Activated naive CD8-positive, alpha-beta T cell treated with anti-CD3 and anti-CD28 coated beads for 36 hours (primary cell): ENCODE measurements at places on chromosomes 12 and 14. TPM values are rescaled to one million over a fixed set of nuclear protein-coding genes. Genes with fewer than 3 reads are reported as not detected.
A peak's percentile ranks its signal among the peaks of the same experiment; 100 is the strongest.

The KLRC4 gene
- 2.4 TPM for total RNA-seq

GRCh38 chr14:70934502-70935134 is 27.4 kb downstream of the PCNX1 start:
- DNase-seq, result no peak

GRCh38 chr12:10339053-10339840 is 31.6 kb downstream of the KLRD1 start:
- DNase-seq, result no peak

The TPH2 gene
- total RNA-seq, result not detected

The LRRIQ1 gene
- not detected for total RNA-seq

GRCh38 chr12:96810057-96810456 is 97.0 kb upstream of the NEDD1 start:
- no peak for DNase-seq

The POLE2 gene
- 37.2 TPM for total RNA-seq

GRCh38 chr12:104873374-104873773 is 84.7 kb downstream of the SLC41A2 start:
- no peak for DNase-seq

The SART3 gene
- 78.7 TPM for total RNA-seq

DNA sequence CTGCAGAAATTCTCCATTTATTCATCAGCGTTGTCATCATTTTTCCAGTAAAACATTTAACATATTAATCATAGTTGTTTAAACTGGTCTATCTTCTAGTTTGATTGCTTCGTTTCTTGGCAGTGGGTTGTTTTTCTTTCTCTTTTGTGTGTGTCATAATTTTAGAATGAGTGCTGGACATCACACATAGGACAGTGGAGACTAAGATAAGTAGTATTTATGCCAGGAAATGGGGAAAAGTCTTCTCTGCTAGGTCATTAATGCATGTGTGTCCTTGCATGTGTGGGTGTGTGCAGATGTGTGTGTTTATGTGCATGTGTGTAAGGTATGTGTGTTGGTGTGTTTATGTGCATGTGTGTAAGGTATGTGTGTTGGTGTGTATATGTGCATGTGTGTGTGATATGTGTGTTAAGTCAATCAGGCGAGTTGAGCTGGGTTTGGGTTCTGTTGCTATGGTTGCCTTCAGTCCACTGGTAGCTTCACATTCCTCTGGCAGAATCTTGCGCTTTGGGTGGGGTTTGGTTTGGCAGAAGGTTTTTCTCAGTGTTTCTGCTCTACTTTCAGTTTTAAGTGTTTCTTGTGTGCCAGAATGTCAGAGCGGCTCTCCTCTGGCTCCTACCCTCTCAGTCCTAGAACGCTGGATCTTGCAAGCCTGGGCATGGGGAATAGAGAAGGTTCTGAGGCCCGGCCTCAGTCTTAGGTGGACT is 7.8 kb upstream of the ADGRD1 start:
- DNase-seq, result no peak

The CCDC177 gene
- total RNA-seq, result not detected

The GALNT6 gene
- total RNA-seq, result 19.9 TPM

DNA sequence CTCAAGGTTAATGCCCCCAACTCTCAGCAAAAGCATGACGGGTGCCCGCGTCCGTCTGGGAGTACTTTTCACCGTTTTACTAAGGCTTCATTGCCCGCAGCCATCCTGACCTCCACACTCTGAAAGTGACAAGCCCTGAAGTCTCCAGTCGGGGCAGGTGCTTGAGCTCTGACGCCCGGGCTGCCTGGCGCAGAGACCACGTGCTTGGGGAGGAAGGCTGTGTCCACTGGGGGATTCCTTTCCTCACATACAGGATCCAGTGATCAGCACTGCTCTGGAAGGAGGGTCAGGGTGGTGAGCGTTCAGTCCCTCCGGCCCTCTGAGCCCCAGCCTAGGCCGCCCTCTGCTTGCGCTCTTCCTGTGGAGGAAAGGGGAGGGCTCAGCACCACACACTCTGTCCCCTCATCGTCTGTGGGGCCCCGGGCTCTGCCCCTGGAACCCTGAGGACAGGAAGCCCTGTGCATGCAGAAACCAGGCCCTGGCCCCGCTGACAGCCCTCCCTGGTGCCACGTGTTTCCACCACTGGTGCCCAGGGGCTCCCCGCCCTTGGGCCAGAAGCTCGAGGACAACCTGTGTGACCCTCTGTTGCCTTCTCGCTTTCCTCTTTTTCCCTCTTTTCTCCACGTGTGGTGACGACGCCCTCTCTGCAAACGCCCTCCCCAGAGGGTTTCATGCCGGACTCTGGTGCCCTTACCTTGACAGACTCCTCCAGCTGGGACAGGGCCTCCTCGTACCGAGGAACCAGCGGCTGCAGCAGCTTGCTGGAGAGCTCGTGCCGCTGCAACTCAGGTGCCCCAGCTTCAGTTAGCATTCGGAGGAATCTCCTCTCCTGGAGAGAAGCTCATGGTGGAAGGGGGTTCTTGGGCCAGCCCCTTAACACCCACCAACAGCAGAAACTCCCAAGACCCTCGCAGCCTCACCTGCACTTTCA is 4.9 kb downstream of the DDX51 start:
- DNase-seq, result no peak

GRCh38 chr12:130873825-130874224 is 2.0 kb downstream of the RAN start:
- DNase-seq, result no peak

DNA sequence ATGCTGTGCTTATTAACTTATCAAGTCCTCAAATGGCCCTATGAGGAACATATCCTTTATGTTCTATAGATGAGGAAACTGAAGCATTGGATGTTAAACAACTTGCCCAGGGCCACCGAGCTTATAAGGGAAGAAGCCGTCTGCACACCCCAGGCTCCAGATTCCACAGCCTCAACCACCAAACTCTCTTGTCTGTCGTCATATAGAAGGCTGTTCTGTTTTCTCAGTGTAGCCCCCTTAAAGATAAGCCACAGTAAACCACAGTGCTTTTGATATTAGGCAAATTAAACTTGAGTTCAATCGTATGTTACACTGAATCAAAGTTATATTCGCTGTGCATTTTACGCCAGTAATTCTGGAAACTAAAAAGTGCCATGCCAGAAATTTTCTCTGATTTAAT is 116.7 kb downstream of the PRKCH start:
- DNase-seq, result no peak

The REM2 gene
- 0.14 TPM for total RNA-seq

- DNase-seq, result no peak
Observed at GRCh38 chr12:50072198-50072907, 12.8 kb upstream of the SMARCD1 start.

DNA sequence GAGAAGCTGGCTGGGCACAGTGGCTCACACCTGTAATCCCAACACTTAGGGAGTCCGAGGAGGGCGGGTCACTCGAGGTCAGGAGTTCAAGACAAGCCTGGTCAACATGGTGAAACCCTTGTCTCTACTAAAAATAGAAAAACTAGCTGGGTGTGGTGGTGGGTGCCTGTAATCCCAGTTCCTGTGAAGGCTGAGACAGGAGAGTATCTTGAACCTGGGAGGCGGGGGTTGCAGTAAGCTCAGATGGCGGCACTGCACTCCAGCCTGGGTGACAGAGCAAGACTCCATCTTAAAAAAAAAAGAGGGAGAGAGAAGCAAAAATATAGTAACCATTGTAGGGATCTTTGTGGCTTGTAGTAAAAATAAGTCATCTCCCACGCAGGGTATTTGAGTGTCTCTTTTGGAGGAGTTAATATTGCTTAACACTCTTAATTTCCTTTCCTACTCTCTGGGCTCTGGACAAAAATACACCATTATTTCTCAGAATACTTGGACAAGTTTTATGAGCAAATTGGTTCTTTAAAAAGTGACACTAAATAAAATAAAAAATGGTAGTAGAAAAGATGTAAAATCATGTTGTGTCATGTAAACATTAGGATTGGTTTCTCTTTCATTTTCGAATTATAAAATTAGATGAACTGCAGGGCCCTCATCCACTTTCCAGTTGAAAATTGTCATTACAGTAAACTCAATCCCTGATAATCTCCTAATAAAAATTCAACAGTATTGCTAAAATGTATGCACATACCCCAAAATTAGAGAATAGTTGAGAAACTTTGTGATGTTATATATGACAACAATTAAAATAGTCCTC is 61.1 kb upstream of the C12orf71 start:
- DNase-seq, result no peak

- DNase-seq, result no peak
Observed at GRCh38 chr12:89270548-89270947, 81.8 kb downstream of the DUSP6 start.

DNA sequence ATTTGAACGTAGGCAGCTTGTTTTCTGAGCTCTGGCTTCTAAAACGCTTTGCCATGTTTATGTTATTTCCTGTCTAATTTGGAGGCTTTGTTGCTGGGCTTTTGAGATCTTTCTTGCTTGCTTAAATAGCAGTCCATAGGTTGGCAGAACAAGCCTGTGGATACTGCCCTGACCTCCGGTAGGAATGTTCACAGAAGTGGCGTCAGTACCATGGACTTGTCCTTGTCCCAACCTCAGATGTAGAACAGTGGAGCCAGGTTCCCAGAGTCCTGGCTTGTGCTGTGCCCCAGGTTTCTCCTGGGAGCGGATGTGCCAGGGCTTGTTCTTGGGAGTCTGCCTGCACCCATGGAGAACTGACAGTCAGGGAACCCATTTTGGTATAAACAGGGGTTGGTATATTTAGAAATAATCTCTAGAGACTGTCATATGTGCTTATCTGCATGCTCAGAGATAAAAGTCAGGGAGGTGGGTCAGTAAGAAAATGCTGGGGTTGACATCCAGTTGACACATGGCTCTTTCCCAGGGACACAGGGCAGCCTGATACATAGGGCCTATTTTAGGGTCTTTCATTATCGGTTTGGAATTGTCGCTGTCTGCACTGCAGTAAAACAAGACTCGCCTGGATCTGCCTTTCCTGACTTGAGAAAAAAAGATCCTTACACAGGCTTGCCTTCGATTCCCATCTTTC is 22.9 kb downstream of the CACNA1C start:
- no peak for DNase-seq

DNA sequence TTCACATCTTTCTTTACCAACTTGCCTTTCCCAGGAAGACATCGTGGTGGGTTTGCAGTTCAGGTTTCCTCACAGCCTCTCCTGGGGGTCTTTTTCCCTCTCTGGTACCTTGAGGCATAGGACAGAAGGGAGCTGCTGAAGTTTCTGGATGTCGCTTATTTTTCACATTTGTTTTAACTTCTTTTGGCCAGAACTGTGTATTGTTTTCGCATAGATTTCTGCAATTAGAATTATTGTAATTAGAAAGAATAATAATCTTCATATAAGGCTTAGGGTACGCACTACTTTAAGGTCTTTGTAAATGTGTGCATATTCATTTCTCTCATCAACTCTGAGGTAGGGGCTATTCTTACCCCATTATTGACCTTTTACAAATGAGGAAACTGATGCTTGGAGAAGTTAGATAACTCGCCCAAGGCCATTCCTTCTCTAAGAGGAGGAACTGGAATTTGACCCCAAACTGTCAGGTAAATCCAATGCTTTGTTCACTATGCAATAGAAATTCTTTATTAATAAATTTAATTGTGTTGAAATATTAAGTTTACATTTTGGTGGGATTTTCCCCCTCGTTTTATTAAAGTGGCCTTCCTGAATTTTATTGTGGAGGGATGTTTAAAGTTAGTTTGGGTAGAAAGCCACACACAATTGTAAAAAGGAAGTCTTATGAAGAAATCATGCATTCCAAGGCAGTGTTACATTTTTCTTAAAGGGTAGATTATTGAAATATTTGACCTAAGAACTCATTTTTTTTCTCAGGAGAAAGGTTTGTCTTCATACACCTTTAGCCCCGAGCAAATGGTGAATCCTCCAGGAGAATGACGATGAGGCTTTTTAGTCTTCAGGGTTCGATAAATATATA is 12.1 kb upstream of the SLC38A2 start:
- no peak for DNase-seq

- DNase-seq, result no peak
Observed at GRCh38 chr12:106712768-106713167, 61.7 kb upstream of the RIC8B start.

DNA sequence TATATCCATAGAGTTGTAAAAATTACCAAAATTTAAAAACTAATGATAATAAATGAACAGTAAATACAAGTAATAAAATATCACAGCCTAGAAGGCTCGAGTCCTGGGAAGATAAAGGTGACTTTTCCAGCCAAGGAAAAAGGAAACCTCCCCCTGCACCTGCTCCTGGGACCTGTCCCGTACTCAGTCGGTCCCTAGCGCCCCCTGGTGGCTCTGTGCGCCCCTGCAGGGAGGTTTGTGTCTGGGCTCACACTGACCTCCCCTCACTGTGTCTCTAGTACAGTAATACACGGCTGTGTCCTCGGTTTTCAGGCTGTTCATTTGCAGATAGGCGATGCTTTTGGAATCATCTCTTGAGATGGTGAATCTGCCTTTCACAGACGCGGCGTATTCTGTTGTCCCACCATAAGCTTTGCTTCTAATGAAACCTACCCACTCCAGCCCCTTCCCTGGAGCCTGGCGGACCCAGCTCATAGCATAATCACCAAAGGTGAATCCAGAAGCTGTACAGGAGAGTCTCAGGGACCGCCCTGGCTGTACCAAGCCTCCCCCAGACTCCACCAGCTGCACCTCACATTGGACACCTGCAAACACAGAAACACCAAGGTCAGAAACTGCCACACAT is 1030.4 kb downstream of the TMEM121 start:
- peak; percentile 68 for DNase-seq

The DPF3 gene
- total RNA-seq, result 1.3 TPM

The PABPN1 gene
- total RNA-seq, result 289 TPM

- DNase-seq, result peak; percentile 72
Observed at GRCh38 chr12:116533343-116534251, 25.6 kb upstream of the MAP1LC3B2 start.

The KERA gene
- total RNA-seq, result not detected

GRCh38 chr12:68109444-68110217 is 49.9 kb downstream of the IFNG start:
- no peak for DNase-seq

- no peak for DNase-seq
Observed at GRCh38 chr14:75402867-75403413, 24.9 kb upstream of the JDP2 start.

DNA sequence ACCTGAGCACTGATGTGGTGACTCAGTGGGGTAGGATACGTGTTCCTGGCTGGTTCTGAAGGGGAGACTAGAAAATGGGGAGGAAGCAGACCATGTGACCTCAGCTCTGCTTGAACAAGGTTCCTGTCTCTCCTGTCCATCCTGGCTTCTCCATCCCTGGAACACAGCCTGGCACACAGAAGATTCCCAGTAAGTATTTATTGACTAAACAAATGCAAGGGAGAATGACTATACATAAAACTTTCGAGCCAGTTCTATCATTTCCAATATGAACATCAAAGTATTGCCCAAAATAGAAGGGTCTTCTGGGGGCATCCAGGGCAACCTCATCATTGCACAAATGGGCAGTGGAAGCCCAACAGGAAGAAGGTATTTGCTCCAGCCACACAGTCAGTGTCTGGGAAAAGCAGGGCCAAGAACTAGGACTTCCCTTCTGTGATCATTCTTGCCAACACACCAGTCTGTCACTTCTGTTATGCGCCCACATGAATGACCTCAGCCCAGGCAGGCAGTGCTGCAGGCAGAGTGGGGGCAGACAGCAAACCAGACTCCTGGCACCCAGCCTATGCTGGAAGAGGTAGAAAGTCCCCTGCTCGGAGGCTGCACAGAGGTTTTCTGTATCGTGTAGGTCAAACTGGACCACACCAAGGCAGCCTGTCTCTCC is 5.6 kb upstream of the SERPINA9 start:
- no peak for DNase-seq
